Jurkat, Clone E6-1 (cell line): ENCODE measurements at places on chromosomes 16 and 17.

DNA sequence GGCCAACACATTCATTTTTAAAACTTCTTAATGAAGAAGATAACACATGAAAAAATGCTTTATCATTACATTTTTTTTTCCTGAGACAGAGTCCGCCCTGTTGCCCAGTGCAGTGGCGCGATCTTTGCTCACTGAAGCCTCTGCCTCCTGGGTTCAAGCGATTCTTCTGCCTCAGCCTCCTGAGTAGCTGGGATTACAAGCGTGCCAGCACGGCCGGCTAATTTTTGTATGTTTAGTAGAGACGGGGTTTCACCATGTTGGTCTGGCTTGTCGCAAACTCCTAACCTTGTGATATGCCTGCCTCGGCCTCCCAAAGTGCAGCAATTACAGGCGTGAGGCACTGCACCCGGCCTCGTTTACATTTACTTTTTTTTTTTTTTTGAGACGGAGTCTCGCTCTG, 13.2 kb downstream of the HBQ1 start:
- no peak for DNase-seq

DNA sequence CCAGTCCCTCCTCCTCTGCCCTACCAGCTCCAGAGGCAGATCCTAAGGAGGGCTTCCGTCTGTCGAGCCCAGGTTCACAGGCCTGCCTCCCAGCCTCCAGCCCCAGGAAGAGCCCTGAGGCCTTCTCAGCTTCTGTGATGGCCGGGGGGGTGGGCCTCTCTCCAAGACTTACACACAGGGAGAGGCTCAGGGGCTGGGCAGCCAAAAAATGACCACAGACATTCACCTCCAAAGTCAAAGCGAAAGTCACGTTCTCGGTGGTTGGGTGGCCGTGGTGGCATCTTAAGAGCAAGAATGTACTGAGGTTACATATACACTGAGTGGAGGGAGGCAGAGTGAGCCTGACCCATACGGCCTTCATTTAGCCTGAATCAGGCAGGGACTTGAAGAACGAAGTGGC, 119.1 kb downstream of the CCDC182 start:
- no peak for DNase-seq

DNA sequence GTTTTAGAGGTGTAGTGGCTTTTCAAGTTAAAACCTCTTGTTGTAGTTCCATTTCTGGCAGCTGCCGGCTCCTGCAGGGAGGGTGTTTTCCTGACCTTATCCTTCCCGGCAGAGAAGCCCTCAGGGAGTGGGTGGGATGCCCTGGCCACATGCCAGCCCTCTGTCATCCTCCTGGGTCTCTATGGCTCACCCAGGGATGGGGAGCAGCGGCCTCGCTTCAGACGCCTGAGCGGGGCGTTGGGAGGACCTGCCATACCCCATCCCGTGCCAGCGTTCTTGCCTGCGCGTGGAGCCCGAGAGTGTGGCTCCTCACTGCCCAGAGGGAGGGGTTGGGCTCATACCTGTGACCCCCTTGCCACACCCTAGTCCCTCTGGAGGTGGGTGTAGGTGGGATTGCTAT, 11.9 kb downstream of the KCNJ12 start:
- no peak for DNase-seq

DNA sequence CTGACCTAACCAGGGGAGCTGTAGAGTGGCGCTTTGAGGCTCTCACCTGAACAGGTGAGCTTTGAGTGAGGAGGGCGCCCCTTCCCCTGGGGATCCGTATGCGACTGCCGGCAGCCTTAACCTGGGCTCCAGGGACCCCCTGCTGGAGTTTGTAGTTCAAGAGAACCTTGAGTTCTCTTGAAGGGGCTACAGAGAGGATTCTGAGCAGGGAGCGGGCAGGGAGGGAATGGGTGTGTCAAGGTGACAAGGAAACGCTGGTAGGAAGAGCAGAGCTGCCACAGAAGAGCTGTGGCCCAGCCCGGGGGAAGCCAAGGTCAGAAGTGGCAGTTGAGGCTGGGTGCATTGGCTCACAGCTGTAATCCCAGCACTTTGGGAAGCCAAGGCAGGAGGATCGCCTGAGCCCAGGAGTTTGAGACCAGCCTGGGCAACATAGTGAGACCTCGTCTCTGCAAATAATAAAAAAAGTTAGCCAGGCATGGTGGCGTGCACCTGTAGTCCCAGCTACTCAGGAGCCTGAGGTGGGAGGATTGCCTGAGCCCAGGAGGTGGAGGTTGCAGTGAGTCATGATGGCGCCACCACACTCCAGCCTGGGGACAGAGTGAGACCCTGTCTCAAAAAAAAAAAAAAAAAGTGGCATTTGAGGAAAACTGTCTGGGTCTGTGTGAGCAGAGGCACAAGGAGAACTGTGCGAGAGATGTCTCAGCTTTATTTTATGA, 1.2 kb downstream of the LLGL2 start:
- no peak for DNase-seq

DNA sequence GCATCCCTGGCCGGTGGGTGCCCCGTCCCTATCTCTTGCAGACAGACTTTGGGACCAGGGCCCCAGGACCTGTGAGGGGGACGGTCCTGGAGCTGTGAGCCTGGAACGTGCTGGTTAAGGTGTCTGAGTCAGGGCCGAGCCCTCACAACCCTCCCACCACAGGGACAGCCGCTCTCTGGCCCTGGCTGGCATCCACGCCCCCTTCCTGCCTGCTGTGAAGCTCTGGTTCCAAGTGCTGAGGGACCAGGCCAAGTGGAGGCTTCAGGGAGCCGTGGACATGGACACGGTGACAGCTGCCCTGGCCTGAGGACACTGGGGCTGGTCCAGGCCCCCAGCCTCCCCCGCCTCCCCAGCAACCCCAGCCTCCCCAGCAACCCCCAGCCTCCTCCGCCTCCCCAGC, 6.6 kb downstream of the TSR3 start:
- DNase-seq, result no peak

DNA sequence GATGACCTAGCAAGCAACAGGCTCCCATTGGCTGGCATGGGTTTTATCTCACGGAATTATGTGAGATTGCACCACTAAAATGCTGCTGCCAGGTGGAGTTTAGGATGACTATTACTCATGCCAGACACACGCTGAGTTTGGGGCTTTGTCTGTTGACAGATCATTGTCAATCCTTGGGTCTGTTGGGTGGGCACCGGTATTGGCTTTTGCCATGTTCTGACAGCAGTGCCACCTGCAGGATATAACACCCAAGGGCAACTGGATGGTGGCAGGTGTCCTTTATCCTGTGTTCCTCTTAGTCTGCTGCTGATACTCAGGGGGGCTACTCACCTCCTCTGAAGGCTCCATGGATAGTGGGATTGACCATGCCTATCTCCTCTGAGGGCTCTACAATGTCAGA, 221.6 kb upstream of the DYNLRB2 start:
- DNase-seq, result peak; percentile 3

GRCh38 chr16:11800382-11800718, 3.3 kb upstream of the ZC3H7A start:
- DNase-seq, result no peak

DNA sequence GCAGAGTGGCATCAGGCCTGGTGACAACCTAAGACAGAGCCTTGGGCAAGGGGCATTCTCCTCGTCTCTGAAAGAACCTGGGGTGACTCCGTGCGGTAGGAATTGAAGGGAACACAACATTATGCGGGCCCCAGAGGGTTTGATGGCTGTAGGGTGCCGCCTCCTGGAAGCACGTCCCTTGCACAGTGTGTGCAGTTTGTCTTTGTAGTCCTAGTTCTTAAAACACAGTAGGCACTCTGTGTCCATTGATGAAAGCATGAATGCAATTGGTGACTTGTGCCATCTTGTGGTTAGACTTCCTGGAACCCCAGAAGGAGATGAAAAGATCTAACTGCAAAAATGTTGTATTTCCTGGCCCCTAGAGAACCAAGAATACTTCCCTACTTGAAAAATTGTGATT, 279.8 kb downstream of the UTP18 start:
- peak; percentile 39 for DNase-seq

DNA sequence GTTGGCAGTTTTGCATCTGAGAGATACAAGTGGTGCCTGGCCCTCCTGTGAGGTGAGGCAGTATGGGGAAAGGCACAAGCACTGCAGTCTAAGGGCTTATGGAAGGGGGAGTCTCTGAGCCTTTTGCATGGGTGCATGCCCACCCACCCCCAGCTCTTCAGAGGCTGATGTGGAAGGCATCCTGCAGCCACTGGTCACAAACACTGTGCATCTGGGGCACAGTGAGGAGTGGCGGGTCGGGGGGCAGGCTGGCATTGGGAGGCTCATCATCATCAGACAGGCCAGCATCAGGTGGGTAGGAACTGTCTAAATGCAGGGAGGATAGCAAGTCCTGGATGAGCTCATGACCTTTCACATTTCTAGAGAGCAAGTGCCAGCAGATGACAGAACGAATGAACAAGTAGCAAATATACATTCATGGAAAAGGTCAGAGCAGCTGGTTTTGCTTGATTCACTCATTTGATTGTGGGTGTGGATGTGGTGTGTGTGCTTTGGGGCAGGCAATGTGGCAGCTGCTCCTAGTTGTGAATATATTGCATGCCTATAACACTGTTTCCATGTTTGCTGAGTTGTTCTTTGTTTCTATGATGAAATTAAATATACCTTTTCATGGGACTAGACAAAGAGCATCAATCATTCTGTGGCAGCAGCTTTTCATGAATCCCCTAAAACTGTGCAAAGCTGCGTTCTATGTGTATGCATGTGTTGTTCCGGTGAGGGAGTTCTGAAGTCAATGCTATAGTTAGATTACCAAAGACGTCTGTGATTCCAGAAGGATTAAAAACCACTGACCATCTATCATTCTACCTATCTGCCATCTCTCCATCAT, 29.2 kb downstream of the TRIM25 start:
- DNase-seq, result no peak

GRCh38 chr16:1929105-1929504, 10.9 kb upstream of the HS3ST6 start:
- no peak for DNase-seq

DNA sequence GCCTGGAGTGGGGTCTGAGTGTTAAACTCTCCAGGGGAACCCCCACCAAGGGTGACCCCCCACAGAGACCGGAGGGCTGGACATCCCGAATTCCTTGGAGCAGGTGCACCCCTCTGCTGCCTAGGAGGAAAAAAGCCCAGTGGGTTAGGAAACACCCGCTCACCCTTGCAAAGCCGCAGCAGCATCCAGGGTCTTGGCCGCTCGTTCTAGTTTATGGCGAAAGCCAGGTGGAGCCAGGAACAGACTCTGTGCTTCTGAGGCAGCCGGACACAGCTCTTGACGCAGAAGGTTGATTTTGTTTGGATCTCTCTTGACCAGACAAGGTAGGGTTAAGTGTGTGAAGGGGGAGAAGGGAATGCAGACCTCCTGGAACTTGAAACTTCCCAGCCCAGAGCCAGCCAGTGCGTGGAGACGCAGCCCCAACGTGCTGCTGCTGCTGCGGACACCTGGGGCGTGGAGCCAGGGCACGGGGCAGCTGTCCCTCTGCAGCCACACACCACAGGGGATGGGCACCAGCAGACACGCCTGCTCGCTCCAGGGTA, 154.5 kb downstream of the LAT start:
- DNase-seq, result no peak

GRCh38 chr16:89431158-89431584, 59.2 kb downstream of the ANKRD11 start:
- DNase-seq, result no peak

- DNase-seq, result no peak
These were observed 8.6 kb downstream of the IGSF6 start for GRCh38 chr16:21643785-21644184.

DNA sequence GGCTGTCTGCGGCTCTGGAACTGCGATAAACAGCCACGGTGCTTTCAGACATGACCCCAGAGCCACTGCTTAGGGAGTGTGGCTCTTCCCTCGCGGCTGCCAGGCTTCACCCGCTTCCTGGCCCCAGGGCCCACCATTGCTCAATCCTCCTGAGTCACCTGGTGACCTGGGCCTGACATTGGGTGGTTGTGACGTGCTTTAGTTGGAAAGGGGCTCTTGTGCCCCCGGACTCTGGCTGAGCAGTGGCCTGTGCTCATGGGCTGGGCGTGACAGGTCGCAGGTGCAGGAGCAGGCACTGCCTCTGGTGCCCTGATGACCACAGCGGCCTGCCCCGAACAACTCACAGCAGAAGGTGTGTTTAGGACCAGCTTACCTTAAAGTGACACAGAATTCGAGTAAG, 8.6 kb upstream of the NUDT16L1 start:
- no peak for DNase-seq

DNA sequence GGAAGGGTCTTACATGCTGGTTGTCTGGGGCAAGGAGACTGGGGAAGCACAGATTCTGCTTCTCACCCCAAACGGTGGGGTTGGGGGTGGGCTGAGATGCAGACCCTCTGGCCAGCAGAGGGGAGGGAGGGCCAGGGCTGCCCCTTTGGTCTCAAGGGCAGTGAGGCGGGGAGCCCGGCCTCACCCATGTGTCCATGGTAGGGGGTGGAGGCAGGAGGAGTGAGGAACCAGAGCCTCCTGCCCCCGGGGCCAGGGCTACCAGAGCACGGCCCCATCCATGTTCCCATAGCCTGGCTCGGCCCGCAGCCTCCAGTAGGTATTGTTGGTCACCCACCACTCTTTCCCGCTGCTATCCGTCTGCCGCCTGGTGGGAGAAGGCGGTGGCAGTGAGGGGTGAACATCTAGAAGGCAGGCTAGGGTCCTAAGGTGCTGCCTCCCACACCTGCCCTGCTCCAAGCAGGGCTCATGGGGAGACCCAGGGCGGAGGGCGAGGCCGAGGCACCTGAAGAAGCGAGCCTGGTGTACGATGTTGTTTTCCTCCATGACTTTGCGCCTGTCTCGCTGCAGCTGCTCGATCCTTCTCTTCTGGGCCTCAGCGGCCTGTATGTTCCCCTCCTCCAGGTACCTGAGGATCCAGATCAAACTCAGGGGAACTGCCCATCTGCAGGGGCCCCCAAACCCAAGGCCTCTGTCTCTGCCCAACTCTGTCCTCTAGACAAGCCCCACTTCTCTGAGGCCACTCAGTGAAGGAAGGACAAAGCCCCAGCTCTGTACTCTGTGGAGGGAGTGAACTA, 13.4 kb downstream of the OSBPL7 start:
- DNase-seq, result no peak

DNA sequence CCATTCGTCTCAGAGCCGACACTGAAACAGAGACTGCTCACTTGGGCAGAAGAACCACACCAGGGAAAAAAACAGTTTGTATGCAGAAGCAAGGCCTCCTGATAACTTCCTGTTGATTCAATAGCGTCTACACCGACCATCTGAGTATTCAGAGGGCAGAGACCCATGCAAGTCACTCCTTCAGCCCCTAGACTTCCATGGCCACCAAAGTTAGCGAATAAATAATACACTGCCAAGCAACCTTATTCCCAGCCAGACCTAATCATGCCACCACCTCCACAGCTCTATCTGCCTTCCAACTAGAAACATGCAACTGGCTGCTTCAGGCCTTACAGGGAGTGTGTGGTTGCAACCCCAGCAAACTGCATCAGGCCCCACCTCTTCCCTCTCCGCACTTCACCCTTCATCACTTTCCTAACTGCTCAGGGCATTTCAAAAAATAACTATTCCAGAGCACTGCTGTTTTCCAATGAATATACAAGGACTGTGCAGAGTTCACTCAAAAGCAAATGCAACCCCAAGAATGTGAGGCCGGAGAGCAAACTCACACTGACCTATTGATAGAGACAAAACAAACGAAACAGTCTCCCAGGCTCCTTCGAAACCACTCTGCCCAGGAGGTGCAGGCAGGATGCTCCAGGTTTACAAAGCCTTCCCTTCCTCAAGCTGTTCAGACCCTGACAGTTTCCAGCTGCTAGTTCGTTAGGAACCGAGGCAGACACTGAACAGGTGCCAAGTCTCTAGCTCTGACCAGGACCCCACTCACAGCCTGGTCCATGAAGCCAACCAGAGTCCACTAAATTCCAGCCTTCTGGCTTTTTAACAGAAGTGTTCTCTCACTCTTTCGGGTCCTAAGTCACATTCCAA, 3.6 kb downstream of the USP7 start:
- DNase-seq, result no peak

GRCh38 chr16:63653044-63653839, 1468.6 kb downstream of the CDH11 start:
- no peak for DNase-seq
